Fibroblast of the aortic adventitia (primary cell): ENCODE measurements at places on chromosomes 5 and 9.
A peak's percentile ranks its signal among the peaks of the same experiment; 100 is the strongest.

DNA sequence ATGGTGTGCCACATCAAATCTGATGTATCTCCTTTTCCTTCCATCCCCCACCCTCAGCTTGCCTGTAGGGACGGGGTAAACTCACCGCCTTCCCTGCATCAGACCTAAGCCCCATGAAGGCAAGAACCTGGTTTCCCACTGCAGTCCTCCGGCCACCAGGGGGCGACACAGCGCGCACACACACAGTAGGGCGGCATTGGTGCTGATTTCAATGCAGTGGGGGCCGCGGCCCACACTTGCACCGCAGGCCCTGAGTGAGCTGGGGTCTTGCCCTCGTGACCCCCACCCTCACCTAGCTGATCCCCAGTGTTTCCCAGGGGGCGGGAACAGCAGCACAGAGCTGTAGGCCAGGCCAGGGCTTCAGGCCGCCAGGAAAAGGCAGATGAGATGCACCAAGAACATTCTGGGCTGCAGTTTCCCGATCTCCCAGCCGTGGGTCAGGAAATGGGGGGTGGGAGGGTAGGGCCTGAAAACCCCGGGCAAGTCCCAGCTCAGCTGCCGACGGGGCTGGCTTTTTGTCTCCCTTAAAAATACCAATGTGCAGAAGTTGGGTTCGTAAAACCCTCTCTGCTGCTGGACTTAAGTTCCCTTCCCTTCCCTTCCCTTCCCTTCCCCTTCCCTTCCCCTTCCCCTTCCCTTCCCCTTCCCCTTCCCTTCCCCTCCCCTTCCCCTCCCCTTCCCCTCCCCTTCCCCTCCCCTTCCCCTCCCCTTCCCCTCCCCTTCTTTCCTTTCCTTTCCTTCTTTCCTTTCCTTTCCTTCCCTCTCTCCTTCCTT, 19.5 kb downstream of the FAM163B start:
- no peak for DNase-seq

GRCh38 chr5:151578326-151579025, 12.7 kb downstream of the FAT2 start:
- DNase-seq: no peak

- no peak for DNase-seq
These were observed 319.7 kb downstream of the GLIS3 start for GRCh38 chr9:3980212-3980611.

DNA sequence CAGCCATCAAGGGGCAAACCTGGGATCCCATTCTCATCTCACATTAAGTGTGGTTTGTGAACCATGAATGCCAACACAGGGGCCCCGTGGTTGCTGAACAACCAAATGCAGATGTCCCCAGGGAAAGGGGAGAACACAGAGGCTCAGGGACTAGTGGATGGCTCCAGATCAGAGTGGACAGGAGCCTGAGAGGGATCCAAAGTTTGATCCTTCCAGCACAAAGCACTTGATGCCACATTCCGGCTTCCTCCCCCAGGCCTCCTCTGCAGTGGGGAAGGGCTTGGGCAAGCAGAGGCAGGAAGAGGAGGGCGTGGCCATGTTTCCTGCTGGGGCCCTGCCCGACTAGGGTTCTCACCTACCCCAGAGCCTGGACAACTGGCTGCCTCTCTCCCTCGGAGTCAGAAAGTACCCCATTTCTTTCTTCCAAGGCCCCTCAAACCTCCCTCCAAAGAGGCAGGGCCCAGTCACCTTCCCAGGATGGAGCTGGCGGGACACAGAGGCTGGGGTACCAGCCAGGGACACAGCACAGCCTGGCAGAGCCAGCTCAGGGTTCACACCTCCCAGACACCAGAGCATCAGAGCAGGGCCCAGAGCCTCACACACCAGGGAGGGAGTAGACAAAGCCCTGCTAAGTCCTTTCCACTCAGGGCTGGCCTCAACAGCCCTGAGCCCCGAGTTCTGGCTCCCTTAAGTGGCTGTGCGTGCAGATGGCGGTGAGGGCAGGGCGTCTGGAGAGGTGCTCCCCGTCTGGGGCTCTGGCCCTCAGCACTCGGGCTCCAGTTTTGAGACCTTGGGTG, 4.3 kb upstream of the RNF44 start:
- DNase-seq: no peak

GRCh38 chr9:6938447-6938846, 180.7 kb downstream of the KDM4C start:
- DNase-seq: peak; percentile 94

DNA sequence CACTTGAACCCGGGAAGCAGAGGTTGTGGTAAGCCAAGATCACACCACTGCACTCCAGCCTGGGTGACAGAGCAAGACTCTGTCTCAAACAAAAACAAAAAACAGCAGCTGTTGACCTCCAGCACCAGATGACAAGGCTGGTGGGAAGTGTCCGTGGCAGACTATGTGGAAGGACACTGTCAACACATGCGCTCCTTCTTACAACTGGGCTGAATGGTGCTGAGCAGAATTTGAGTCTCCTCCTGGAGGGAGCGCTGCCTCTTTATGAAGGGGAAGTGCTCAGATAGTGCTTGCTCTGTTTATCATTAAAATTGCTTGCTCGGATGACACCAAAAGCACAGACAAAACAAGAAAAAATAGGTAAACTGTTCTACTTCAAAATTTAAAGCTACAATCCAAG, 9.2 kb upstream of the CFAP157 start:
- no peak for DNase-seq

DNA sequence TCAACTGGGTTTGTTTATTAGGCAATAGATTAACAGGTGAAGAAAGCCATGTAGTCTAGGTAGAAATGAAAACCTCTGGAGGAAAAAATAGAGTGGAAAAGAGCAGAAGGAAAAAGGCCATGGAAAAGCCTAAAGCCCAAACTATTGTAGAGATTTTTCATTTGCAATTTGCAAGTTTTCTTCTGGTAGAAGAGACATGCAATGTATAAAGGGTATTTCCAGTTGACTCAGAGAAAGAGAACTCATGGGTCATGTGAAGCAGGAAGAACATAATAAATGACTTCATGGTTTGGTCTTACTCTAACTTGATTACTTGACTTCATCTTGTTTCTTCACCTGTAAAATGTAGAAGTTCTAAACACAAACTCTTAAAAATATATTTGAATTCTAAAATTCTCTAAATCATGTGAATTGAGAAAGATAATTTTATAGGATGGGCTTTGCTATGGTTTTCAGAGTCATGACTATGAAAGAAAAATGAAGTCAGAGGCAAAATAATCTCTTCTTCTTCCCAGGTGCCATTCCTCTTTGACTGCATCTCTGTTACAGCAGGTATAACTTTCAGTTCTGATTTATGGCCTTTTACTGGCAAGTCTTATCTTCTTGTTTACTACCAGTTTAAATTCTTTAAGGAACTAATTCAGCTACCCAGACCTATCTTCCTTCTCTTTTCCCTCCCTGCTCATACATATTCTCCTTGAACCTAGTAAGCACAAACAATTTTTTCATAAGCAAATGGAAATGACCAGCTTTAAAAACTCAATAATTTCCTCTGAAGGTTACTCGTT, 47.7 kb upstream of the TMC1 start:
- DNase-seq: peak; percentile 64

DNA sequence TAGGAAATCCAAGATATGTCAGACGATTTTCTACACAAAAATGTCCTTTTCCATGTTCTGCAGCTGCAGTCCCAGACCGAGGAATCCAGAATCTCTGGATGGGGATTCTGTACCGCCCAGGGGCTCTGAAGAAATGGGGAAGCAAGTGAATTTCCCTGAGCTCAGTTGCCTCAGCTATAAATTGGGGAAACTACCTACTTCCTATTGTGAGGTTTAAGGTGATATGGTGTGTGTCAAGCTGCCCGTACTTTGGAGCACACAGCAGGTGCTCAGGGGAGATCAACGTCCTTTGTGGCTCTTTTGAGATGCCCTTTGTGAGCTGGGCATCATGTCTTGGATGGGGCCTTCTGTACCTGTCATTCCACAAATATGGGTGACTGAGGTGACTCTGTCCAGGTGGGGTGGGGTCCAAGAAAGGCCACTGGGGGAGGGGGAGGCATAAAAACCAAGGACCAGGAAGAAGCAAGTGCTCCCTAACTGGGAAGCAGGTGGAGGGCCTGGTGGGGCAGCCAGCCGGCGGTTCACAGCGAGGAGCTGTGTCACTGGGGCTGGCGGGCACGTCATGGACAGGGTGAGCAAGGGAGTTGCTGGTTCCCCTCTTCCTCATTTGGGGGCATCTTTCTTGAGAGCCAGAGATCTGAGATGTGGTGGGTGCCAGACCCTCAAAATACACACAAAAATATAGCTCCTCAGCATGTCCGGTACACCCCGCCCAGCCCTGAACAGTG, 116.0 kb downstream of the CRB2 start:
- DNase-seq: no peak

- DNase-seq: no peak
These were observed 120.8 kb downstream of the DMRT2 start for GRCh38 chr9:1170918-1171317.

DNA sequence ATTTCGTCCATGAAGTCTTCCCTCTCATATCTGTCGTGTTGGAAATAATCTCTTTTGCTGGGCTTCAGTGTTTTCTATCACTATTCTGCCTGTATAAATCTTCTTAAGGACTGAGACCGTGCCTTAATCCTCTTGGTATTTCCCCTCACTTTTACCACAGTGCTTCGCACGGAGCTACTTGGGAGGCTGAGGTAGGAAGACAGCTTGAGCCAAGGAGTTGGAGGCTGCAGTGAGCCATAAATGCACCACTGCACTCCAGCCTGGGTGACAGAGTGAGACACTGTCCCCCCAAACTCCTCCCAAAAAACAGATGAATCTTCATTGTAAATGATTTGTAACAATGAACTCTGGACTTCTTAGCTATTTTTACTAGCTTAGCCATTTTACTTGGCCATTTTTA, 57.8 kb downstream of the PHAX start:
- no peak for DNase-seq

- no peak for DNase-seq
These were observed 13.5 kb downstream of the ZNF79 start for GRCh38 chr9:127437497-127438264.

DNA sequence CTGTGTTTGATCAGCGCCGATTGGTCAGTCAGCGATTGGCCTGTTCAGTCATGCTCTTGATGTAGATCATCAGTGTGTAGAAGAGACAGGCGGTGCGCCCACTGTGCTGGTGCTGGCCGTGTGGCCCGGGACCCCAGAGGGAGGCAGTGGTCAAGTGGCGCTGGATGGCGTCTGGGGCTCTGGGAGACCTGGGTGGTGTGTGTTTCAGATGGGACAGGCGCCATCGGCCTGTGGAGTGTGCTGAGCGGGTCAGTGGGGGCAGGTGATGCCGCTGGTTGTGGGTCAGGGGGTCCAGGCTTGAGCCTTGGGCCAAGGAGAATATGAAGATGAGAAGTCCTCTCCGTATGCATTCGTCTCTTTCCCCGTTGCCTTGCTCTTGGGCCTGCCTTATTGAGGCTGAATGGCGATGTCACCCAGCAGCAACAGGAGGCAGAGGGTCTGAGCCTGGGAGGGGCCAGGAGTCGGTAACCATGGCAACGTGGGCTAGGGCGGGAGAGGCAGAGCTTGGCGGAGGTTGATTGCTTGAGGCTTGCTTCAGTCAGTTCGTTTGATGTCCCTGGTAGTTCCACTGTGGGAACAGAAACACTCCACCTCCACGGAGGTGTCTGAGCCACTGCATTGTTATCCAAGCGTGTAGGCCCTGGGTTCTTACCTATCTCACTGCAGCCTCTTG, 117.8 kb upstream of the CACNA1B start:
- no peak for DNase-seq

- no peak for DNase-seq
These were observed 72.9 kb downstream of the ANGPTL2 start for GRCh38 chr9:127049581-127049980.

DNA sequence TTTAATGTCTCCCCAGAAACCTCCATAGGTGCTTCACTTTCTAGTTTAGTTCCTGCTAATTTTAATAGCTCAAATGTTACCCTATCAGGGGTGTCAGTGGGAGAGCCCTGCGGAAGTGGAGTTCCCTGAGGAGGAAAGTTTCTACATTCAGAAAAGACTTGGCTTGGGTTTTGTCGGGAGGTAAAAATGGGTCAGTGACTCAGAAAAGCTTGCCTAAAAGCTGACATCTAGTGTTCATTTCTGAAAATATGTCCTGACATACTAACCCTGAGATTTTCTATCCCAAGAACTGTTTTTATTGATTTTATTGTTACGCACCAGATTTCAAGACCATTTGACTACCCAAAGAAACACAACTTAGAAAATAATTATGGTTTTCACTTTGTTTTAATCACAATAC, 40.9 kb upstream of the GLDC start:
- DNase-seq: peak; percentile 68

DNA sequence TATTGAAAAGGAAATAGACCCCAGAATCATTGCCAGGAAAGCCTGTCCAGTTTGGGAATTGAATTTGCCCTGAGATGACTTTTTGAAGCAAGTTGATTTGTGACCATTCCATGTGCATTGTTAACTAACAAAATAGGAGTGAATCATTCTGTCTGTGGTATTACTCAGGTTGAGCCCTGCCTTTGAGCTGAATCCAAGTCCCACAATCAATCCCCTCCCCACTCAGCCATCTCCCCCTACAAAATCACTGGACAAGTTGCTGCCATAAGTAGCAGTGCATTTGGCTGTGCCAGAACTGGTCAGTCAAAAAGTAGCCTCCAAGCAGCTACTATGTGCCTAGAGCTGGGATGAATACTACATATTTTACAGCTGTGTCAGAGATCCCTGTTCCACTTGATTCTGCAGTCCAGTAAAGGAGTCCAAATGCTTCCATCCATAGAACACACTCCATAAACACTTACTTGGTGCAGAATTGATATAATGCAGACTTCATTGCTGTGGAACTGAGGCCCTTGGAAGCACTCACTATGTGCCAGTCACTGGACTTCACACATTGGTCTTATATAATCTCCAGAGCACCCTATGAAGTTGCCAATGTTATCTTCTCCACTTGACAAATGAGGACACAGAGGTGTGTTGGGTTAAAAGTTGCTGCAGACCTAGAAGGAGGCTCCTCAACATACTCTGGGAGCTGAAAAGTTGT, 96.1 kb downstream of the ZNF462 start:
- peak; percentile 74 for DNase-seq

GRCh38 chr5:74303578-74303977, 336.9 kb downstream of the ENC1 start:
- peak; percentile 50 for DNase-seq

DNA sequence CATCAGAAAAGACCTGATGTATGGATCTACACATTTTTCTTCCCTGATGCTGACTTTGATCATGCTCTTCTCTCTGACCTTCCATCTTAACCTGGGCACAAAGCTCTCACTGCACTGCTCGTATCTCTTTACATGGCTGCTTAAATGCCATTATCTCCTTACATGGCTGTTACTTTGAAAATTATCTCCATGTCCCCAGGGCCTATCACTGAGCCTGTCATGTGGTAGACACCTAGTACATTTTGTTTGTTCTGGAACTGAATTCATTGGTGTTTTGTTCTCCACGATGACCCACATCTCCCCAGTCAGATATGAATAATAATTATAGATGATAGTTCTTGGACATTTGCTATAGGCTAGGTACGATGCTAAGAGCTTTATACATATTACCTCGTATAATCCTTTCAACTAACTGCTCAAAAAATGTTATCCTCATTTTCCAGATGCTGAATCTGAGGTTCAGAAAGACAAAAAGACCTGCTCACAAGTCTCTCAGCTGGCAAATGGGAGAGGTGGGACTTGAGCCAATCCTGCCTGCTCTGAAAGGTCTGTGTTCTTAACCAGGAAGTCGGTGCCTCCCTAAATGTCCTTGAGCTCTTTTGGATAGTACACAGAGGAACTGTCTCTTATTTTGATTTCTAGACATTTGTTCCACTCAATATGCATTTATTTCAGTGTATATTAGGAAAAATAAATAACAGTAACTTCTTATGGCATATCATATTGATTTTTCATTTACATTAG, 9.8 kb upstream of the CPEB4 start:
- no peak for DNase-seq
